ENCODE measurements at places on chromosomes 7 and 10.

DNA sequence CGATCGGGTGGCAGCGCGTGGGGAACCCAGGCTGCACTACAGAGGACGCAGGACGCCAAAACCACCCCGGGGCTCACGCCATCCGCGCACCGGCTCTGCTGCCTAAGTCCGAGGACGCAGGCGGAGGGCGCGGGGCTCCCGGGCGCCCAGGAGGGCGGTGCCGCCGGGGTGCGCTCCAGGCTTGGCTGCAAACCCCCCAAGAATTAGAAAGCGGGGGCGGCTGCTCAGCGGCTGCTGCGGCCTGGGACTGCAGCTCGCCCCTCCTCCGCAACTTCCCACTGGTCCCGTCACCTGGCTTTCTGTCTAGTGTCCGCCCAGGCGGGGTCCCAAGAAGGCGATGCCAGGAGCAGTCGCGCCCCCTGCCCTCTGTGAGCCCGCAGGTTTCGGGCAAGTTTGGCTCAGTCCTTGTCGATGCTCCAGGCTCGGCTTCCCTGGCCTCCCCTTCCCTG lies 1.7 kb upstream of the POU6F2 start:
- DNase-seq: no peak

- DNase-seq: no peak
Observed at GRCh38 chr10:52387744-52388143, 73.7 kb downstream of the DKK1 start.

DNA sequence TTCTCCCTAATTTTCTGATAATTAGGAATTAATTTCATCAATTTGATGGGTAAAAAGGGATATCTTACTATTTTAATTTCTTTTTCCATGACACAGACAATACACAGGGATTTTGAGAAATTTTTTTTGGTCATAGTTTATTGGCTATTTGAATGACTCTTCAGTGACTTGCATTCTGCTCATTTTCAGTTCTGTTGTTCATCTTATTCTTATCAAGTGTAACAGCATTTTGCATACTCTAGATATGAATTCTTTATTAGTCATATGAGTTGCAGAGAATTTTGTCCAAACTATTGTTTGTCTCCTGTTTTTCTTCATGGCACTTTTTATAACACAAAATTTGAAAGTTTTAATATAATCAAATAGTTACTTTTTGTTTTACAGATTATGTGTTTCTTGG lies 41.7 kb downstream of the MKLN1 start:
- DNase-seq: no peak

DNA sequence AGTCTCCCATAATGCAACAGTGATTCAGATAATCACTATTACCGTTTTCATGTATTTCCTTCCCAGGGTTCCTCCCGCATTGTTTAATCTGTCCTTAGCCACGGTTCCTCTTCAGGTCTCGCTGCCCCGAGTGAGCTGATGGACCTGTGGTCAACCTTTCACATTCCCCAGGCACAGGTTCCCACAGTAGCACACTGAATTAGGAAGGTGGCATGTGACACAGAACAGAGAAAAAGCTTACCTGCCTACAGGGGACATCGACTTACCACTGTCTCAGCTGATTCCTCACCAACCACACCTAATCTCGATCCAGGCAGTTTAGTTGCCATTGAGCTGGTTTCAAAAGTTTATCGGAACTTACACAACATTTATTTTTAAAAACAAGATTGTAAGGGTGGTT lies 72.2 kb downstream of the MTURN start:
- no peak for DNase-seq

DNA sequence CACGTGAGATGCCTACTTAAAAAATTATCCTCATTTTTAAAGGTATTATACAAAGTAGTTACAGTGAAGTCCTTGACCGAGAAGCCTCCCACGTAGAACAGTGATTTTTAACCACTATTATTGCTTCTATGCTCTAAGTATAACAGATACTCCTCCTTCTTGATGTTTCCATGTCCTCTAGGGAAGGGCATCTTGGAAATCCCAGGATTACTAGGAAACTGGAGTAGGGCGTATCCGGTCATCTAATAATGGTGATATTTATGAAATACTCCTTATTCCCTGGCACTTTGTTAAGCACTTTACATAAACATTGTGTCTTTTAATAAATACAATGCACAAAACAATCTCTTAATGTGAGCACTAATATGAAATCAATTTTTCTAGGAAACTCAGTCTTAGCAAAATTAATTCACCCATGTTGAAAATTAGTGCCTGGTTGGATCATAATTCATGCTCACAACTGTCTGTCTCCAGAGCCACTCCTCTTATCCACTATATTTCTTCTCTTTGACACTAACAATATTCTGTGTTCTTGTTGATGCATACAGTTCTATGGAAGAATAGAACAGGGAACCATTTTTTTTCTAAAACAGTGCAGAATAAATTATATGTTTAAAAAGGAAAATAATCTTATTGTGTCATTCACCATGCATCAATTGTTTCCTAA lies 128.6 kb upstream of the SEMA3E start:
- no peak for DNase-seq

DNA sequence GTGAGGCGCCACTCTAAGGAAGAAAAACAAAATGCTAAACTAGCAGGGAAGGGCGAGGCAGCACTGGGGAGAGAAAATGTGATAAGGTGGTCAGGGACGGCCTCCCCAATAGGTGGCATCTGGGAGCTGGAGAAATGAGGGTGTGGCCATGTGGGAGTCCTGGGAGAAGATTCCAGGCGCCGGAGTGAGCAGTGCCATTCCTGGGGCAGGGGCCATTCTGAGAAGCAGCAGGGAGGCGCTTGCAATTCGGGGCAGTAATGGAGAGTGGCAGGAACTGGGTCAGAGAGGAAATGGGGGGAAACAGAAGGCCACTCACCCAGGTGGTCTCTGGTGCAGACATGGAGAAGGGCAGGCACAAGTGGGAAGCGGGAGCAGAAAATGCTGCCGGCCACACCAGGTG lies 61.8 kb upstream of the LRRC18 start:
- DNase-seq: no peak

GRCh38 chr10:2278363-2278762 lies 541.0 kb upstream of the ADARB2 start:
- DNase-seq: no peak

GRCh38 chr10:90032519-90032918 lies 331.1 kb downstream of the KIF20B start:
- no peak for DNase-seq

DNA sequence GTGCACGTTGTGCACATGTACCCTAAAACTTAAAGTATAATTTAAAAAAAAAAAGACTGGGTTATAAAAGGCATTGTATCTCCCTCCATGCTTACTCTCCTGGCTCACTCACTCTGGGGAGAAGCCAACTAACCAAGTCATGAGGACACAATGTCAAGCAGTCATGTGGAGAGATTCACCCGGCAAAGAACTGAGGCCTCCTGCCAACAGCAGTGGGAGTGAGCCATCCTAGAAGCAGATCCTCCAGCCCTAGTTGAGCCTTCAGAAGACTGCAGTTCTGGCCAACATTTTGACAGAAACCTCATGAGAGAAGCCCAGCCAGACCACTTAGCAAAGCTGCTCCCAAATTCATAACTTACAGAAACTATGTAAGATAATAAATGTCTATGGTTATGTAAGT lies 521.7 kb upstream of the FZD8 start:
- peak; percentile 52 for DNase-seq

- DNase-seq: no peak
Observed at GRCh38 chr7:53485354-53485753, 449.9 kb downstream of the POM121L12 start.

DNA sequence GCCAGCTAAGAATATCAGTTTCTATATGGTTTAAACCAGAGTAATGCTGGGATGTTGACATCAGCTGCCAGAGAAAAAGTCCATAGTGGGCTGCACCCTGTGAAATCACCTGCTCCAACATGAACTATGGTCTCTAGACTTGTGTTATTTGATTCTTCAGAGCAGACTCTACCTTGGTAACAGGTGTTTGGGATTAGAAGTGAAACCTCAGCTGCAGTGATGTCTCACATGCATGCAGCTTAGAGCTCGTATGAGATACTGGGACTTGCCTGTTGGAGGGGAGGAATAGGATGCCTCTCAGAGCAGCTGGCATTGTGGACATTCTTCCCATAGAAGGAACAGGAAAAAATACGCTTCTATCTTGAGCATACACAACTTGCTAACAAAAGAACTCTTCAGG lies 287.1 kb upstream of the CSTF2T start:
- no peak for DNase-seq

GRCh38 chr10:7872041-7872442 lies 53.7 kb downstream of the TAF3 start:
- DNase-seq: peak; percentile 79

- no peak for DNase-seq
Observed at GRCh38 chr7:117034851-117035464, 81.7 kb downstream of the ST7 start.
